ENCODE measurements at places on chromosomes 1 and 21. TPM values are rescaled to one million over a fixed set of nuclear protein-coding genes. Genes with fewer than 3 reads are reported as not detected.

SLAMF8 gene
- total RNA-seq: not detected

CORT gene
- 0.50 TPM for total RNA-seq

KRTAP19-3 gene
- total RNA-seq: not detected

HUNK gene
- total RNA-seq: 0.34 TPM

ESRRG gene
- total RNA-seq: under 0.01 TPM

SPRR4 gene
- total RNA-seq: not detected
